ENCODE measurements at places on chromosomes 6 and 20.

GRCh38 chr20:45104786-45105185 lies 3.9 kb upstream of the KCNS1 start:
- no peak for DNase-seq

- no peak for DNase-seq
These were observed 25.5 kb upstream of the ITCH start for GRCh38 chr20:34337544-34337943.

GRCh38 chr6:52661551-52661950 lies 9.4 kb upstream of the TMEM14A start:
- no peak for DNase-seq

- peak; percentile 63 for DNase-seq
These were observed 132.9 kb downstream of the SCML4 start for GRCh38 chr6:107691062-107691751.

GRCh38 chr6:35432291-35432690 lies 19.8 kb upstream of the FANCE start:
- no peak for DNase-seq

GRCh38 chr20:21513881-21514540 lies at the start of gene NKX2-2:
Gene NKX2-2 (minus strand): TSS chr20:21514064. CDS start chr20:21513669, 395 bp downstream.
- DNase-seq: no peak
